MV-4-11 (cell line): ENCODE measurements at places on chromosomes 3 and 15.

DNA sequence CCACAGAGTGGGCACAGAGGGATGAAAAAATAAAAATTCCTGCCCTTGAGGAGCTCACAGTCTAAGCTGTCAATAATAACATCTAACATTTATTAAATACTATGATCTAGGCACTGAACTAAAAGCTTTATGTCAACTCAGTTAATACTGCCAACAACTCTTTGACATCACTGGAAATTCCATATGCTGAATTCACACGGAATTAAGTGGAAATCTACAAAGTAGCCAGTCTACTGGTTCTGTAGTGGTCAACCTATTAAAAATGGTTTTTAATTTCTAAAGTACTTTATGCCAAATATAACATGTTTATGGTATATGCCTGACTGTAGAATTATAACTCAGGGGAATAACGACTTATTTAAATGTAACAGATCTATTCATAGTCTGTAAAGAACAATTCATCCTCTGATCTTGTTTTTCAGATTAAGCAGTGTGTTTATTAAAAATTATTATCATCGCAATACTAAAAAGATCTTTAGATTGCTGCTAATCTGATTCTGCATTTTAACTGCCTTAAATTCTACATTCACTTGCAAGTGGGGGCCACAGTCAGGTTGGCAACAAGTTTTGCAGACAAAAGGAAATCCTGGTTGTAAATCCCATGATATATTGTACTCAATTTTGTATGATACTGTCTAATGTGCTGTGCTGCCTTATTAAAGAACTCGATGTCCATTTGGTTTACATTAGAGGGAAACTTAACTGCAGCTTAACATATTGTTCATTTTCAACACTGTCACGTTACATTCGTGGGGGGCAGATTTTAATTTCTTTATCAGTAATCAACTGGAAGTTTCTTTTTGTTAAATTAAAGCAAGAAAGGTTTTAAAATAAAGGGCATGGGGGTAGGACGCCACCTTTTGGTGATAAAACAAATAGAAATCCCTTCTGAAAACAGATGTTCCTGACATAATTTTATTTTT, 2.6 kb upstream of the FOXP1 start:
- peak; percentile 35 for DNase-seq

- DNase-seq: no peak
Observed at GRCh38 chr15:48644827-48645557, 517 bp downstream of the FBN1 start.

- peak; percentile 65 for DNase-seq
Observed at GRCh38 chr15:88036154-88036839, 220.2 kb downstream of the NTRK3 start.

DNA sequence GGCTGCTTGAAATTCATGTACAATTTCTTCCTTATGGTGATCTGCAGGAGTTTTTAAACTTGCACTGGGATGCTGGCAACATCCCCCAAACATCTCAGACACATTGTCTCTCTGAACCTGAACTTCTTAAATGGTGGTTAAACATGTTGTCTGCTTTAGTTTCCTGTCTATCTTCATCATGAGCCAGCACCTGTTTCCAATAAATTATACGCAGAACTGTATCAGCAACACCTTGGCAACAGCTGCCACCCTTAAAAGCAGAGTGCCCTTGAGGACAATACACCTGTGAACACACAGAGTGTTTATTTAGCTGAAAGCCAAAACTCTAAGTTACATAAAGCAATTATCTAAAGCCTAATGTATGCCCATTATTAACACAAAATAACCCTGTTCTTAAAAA, 242.9 kb downstream of the WNT5A start:
- DNase-seq: no peak

DNA sequence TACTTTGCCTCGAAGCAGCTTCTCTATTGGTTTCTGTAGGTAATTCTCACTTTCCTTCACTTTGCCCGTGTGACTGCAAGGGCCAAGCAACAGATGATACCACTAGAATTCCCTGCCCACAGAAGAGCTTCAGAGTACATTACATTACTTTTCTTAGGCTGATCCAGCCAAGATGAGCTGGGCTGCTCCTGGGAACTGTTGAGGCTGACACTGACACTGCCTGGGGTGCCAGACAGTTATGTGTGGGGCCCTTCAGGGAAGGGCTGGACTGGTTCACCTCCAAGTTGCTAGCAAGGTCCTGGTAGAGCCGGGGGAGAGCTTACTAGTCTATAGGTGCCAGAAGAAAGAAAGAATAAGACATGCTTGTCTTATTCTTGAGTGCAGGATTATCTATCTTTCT, 19.0 kb downstream of the GORASP1 start:
- DNase-seq: no peak

GRCh38 chr15:76147906-76148570, 88.3 kb downstream of the TMEM266 start:
- peak; percentile 12 for DNase-seq

GRCh38 chr3:124467980-124468902, 262.0 kb upstream of the UMPS start:
- DNase-seq: peak; percentile 15

GRCh38 chr3:108334701-108335100, 38.4 kb downstream of the HHLA2 start:
- no peak for DNase-seq

DNA sequence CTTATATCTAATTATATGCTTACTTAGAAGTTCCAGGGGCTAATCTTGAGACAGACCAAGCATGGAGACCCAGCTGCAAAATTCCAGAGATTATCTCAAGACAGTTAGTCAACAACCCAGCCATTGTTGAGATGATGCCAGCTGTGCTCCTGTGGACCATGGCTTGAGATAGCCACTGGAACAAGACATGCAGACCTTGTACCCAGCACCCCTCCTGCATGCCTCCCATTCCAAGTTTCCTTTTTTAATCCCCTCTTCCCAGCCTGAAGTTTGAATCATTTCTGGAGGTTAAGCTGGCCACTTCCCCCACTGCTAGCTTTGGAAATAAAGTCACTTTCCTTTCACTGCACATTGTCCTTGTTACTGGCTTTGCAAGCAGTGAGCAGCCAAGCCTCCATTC, 53.8 kb downstream of the IMPG2 start:
- no peak for DNase-seq

GRCh38 chr15:87736401-87736800, 520.1 kb downstream of the NTRK3 start:
- no peak for DNase-seq

DNA sequence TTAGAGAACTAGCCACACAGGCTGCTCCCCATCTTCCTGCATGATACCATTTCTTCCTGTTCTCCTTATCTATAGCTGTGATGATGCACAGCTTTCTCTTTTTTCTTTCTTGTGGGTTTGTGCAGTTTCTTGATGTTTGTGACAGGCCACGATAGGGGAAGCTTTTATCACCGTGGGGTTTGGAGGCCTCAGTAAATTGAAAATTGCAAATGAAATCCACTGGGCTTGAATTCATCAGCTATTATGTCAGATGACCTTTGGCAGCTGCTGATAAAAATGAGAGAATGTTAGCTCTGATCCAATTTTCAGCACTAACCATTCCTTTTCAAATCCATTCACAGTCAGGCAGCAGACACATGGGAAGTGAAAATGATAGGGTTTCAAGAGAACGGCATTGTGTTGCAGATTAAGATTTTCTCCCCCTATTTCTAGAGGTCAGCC, 176.9 kb upstream of the SOX2 start:
- no peak for DNase-seq

DNA sequence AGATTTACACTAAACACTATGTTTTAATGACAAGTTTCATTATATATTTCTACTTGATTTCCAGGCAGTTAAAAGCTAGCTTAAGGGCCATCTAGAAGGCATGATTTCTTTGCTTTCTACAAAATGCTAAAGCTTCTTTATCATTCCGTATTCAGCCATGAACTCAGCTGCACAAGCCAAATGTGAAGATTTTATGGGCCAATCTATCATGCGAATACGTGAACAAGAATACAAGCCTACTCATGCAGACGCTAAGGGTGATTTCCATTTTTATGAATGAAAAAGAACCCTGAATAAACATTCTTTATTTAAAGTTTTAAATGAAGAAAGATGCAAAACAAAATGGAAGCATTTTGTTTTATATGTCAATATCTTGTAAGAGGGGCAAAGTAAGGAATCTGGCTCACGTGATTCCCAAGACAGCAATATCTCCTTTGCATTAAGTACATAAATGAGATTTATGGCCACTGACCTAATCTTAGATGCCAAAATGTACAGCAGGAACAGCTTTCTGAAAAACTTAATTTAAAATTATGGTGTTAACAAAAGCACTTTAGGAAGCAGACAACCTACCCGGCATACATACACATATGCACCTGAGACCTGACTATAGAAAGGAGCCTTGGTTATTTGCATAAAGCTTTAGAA, 215.8 kb downstream of the DPH6 start:
- no peak for DNase-seq

- DNase-seq: no peak
Observed at GRCh38 chr15:80419546-80419945, 15.4 kb downstream of the ARNT2 start.
